ENCODE measurements at places on chromosomes 13 and 19.
A peak's percentile ranks its signal among the peaks of the same experiment; 100 is the strongest.

DNA sequence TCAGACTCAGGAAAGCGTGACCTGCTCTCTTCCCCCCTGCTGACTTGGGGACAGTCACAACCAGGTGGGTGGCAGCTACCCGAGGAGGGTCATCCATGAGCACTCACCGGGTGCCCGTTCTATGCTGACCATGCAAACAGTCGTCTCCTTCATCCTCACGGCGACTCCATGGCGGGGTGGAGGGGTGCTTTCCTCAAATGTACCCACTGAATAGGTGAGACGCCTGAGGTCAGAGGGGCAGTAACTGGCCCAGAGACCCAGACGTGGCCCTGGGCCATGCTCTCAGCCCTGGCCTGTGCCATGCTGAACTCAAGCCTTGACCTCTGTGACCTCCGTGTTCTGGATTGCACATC lies 59.2 kb upstream of the TPM4 start:
- DNase-seq: no peak

DNA sequence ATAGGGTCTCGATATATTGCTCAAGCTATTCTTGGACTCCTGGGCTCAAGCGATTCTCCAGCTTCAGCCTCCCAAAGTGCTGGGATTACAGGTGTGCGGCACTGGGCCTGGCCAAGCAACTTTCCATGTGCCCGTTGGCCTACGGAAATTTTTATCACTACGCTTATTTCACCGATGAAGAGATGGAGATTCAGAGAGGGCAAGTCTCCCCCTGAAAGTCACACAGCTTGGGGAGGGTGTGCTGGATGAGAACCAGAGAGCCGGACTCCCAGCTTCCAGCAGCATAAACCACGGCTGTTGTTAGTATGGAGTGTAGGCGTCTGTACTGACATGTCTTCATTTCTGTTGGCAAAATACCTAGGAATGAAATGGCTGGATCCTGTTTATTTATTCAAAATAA lies 11.8 kb upstream of the GNA11 start:
- no peak for DNase-seq

- DNase-seq: peak; percentile 75
These were observed 10.7 kb downstream of the ABHD8 start for GRCh38 chr19:17292301-17293074.

DNA sequence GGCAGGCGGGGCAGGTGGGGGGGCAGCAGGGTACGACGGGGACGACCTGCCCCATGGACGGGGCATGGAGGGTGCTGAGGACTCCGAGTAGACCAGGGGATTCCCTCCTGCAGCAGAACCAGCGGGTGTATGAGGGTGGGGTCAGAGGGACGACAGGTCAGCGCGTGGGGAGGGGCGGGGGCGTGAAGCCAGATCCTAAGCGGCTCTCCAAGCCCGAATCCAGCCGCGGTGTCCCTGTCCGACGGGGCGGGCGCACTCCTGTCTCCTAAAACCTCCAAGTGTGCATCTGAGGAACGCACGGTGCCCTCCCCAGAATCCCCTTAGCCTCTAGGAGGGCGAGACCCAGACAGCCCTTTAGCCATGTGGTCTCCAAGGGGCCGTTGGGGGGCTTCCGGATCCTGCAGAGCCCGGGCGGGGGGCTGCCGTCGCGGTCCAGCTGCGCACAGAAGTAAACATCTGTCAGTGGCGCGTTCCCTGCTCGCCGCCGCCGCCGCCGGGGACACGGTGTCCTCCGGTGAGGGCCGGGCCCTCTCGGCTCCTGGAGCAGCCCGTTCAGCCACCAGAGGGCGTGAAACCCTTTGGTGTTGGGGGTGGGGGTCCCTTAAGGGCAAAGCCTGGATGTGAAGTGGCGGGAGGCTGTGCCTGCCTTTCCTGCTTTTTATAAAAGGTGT lies 730 bp downstream of the NRTN start:
- peak; percentile 61 for DNase-seq

DNA sequence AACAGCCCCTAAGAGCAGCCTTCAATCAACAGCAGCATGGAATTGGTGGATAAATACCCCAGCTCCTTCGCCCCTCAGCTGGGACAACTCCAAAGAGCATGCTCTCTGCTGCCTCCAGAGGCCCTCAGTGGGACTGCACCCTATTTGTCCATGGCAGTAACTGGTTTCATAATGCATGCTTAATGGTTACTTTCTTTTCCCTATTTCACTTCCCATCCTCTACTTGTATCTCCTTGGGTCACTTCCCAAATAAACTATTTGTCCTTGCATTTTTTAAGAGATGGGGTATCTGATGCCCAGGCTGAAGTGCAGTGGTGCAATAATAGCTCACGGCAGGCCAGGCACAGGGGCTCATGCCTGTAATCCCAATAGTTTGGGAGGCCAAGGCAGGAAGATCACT lies 13.5 kb upstream of the TPM4 start:
- DNase-seq: peak; percentile 65

DNA sequence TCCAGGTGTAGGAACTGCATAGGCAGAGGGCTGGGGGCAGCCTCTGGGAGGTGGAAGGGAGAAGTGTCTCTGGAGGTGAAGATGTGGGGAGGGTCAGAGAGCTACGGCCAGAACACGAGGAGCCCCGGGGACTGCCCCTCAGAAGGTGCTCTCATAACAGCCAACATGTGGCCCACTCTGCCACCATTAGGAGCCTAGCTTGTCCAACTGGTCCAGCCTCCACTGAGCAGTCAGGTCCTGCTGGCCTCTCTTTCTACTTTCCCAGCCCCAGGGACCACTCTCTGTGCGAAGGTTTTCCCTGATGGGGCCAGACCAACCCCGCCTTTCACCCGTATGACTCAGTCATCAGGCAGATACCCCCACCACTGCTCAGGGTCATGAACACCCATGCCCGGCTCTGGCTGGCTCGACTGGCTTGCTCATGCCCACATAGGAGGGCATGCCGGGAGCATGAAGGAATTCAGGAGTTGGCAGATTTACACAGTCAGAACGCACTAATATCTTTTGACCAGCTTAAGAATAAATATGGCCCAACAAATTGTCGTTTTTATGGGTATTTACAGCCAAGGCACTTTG lies 37.5 kb upstream of the C19orf12 start:
- no peak for DNase-seq

DNA sequence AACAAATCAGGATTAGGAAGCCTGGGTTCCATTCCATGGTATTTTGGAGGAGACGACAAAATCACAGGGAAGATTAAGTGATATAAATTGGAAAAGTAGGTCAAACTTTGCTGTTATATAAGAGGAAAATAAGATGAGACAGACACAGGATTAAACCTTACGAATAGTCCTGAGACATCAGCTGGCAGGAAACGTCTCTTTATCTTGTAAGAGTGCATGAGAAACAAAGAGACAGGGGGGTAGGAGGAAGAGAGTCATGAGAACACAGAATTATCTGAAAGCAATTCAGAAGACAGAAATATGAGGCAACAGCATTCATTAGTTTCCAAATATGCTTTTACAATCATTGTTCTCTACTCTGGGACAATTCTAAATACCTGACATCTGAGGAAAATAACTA lies 310.6 kb upstream of the MIR17HG start:
- no peak for DNase-seq

GRCh38 chr19:35024095-35024494 lies 6.2 kb upstream of the SCN1B start:
- no peak for DNase-seq

DNA sequence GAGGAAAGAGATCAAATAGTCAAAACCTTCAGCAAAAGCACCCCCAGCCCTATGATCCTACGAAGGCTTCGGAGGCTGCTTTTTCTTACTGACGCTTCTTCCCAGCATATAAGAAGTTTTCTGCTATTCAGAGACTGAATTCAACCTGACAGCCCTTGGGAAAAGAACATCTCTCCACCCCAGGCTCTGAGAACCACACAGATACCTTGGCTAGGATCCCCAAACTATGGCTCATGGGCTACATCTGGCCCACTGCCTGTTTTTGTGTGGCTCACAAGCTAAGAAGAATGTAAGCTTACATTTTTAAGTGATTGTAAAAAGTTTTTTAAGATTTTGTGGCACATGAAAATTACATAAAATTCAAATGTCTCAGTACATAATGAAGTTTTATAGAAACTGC lies 3.0 kb downstream of the SLC15A1 start:
- no peak for DNase-seq

- DNase-seq: no peak
These were observed at the start of gene ZNF177 for GRCh38 chr19:9362905-9363304. ZNF177 (plus strand) TSS chr19:9363013; CDS start chr19:9378312, 15,299 bp downstream.

GRCh38 chr13:40776681-40777165 lies 5.7 kb upstream of the MRPS31 start:
- DNase-seq: peak; percentile 72

- no peak for DNase-seq
These were observed 49.3 kb upstream of the VSTM2B start for GRCh38 chr19:29476528-29476927.

DNA sequence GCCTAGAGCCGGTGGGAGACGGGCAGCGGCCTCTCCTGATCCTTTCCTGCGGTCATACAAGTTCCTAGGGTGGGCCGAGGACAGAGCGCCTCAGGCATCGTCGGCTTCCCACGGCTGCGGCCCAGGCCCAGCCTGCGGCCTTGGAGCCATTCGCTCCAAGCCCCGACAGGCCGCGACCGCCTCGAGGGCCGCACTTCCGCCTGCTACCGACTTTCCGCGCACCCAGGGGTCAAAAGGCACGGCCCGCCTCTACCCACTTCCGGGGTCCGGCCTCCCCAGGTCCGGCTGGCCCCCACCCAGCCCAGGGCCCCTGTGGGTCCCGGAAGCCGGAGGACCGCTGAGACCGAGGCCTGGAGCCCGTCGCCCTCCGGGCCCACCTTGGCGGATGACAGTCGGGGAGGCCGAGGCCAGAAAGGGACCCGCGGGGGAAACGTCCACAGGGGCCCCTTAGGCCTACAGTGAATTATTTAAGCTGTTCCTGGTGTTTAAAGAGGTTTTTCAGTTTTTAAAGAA lies 16.2 kb downstream of the ZIC2 start:
- DNase-seq: no peak

DNA sequence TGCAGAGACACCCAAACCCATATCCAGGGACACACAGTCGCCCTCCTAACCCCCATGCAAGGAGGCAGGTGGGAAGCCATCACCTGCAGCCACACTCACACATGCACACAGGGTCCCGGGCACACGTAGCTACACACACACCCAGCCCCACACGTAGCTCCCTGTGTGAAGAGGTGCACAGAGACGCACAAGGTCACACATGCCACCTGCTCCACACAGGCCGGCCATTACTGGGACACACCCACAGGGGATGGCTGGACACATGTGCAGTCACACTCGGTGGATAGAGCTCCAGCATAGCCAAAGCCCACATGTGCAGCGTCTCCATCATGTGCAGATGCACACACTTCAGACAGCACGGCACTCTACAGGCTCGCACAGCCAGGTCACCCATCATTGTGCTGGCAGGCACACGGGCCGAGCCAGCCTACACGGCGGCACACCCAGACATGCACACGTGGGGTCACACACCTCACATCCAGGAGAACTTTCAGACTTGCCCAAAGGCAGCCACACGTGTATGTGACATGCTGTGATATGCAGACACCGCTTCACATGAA lies 1.1 kb downstream of the ZNF835 start:
- no peak for DNase-seq

DNA sequence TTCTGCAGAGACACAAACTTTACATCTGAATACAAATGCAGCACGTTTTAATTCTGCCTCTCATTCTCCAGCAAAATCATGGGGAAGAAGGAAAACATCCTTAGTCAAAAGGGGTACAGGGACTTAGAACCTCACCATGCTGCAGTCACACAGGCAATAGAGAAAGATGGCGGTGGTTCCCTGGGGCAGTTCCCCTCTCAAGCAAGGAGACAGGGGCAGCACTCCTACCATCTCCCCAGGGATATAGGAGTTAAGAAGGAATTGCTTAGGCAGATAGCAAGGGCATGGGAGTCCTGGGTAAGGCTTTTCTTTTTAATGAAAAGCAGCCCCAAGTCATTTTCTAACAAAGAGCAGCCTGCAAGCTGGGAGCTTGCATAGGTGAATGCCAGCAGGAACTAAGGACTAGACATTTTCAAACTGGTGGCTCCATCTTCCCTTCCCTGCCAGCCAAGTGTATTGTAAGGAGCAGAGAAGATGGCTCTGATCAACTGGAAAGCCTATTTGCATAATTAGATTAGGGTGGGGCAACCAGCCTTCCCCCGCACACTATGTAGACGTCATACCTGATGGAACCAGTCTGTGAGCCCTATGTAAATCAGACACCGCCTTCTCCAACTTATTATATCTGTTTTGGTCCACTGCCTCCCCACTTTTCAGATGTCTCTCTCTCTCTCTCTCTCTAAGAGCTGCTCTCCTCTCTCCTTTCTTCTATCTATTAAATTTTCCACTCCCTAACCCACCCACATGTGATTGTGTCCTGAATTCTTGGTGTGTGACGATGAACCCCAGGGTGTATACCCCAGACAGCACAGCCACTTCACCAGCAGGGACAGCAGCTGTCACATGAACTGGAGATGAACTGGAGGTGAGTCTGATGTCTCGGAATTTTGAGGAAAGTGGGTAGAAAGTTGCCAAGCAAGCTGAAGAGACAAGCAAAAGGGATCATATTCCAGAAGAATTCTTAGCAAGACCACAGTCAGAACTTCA lies 514.5 kb downstream of the IRS2 start:
- DNase-seq: no peak

- no peak for DNase-seq
These were observed 56.2 kb downstream of the ATP11A start for GRCh38 chr13:112746044-112746443.

- no peak for DNase-seq
These were observed 462.0 kb upstream of the SPRY2 start for GRCh38 chr13:80802946-80803345.

DNA sequence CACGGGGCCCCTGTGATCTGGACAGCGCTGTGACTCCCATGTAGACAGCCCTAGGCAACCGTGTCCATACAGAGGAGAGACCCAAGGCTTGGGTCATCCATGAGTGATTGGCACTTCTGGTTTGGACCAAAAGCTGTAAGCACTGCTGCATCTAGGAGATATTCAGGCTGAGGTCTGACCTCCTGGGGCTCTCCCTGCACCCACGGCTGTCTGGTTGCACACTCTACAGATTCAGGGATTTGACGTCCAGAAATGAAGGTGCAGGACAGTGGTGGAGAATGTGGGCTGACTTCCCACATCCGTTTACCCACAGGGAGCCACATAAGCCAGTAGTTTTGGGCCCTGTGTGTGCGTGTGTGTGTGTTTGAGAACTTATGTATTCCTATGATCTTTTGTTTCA lies 76.2 kb upstream of the ARHGEF7 start:
- DNase-seq: no peak

Data from stimulated activated CD4-positive, alpha-beta T cell treated with anti-CD3 and anti-CD28 coated beads, Interleukin-4, amount 100 ng/mL, for 4 hours (primary cell).